ENCODE measurements at places on chromosomes 6 and 20. TPM values are rescaled to one million over a fixed set of nuclear protein-coding genes. Genes with fewer than 3 reads are reported as not detected.
A peak's percentile ranks its signal among the peaks of the same experiment; 100 is the strongest.

DNA sequence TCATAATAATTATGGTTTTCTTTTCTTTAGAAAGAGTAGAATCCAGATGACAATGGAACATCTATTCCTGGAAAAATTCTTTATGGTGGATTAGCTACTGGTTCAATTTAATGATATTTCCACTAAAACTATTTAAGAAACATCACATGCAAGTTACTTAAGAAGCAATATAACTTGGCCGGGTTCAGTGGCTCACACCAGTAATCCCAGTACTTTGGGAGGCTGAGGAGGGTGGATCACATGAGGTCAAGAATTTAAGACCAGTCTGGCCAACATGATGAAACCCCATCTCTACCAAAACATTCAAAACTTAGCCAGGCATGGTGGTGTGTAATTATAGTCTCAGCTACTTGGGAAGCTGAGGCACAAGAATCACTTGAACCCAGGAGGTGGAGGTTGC lies 65.9 kb upstream of the SMLR1 start:
- no peak for ATAC-seq

Gene GGTLC1
- not detected for total RNA-seq

- ATAC-seq: no peak
These were observed 39.3 kb downstream of the SNRNP48 start for GRCh38 chr6:7629321-7629720.

GRCh38 chr6:11364971-11365397 lies 132.5 kb upstream of the NEDD9 start:
- ATAC-seq: peak; percentile 85

GRCh38 chr20:8671370-8671961 lies 397.4 kb upstream of the PLCB4 start:
- no peak for ATAC-seq

- no peak for ATAC-seq
These were observed 177.7 kb upstream of the MCHR2 start for GRCh38 chr6:100171533-100172321.

Gene RNF8
- 17.8 TPM for total RNA-seq

DNA sequence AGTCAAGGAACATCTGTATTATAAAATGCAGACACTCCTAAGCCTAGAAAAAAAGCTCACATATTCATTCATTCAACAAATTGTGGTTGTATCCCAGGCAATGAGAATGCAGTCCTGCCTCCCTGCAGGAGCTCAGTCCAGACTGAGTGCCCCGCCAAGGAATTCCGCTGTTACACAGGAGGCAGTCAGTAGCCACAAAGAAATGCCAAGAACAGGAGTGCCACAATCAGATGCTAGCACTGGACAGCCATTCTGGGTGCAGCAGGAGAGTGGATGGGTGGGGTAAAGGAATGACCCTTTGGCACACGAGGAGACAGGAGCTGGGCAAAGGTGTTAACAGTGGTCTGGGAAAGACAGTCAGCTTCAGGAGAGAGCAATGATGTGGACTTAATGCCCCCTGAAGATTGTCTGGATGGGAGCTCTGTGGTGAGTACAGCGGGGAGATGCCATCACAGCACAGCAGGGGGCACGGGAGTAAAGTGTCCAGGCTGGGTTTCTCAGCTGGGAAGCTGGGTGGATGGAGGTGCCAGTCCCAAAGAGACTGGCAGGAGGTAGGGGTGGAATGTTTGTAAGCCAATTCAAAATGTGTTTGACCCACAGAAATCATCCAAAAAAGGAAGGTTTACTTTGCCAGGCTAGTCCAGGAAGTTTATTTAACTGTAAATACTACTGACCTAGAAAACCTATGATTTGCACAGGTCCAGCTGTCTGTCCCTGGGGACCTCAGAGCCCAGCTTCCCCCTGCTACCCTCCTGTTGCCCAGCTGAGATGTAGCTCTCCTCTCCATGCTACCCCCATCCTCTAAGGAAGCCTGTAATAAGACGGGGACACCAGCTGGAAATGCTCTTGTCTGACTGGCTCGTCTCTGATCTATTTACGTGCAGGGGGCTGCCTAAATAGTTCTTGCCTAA lies 84.1 kb downstream of the SLC23A2 start:
- no peak for ATAC-seq

- ATAC-seq: no peak
These were observed 38.8 kb downstream of the ISM1 start for GRCh38 chr20:13259921-13260320.

Gene EGFL8
- total RNA-seq: 5.0 TPM

- ATAC-seq: no peak
These were observed 14.6 kb upstream of the GRM1 start for GRCh38 chr6:146014233-146014632.

DNA sequence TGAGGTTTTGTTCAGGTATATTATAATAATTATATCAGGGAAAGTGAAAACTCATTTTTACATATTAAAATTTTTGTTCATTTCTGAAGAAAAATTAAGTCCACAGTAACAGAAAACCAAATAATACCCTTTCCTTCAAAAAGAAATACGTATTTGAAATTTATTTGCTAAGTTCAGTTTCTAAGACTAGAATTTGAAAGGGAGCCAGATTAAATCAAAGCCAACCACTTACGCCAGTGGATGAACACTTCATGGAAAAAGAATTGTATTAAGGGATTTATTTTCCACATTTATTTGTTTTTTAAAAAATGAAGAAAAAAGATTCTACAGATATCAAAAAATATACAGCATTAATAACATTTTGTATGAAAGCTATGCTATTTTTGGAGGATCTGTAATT lies 654.4 kb downstream of the EYS start:
- ATAC-seq: no peak

Gene GRM1
- total RNA-seq: not detected

Gene BNIP5
- total RNA-seq: not detected

DNA sequence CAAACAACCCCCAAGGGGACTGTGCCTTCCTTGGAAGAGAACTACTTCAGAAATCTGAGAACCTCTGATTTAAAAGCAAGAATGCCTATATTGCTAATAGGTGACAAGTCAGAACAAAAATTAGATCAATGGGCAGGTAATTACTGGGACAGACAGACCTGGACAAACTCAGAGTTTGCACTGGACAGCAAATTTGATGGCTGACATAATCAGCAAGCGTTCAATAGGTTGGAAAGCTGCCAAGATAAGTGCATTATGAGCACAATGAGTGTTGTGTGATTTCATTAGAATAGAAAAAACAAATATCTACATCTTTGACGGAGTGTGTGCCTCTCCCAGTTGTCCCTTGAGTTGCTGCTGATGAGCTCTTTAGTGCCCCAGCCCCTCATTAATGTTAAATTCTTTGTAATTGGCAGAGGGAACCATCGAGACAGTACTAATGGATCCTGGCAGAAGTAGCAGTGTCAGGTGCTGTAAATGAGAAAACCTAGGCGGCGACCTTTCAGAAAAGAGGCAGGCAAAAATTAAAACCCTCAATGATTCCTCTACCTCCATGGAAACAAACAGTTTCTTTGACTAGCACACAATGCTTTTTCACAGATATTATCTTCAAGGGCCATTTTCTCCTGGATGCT lies 116.5 kb upstream of the COL21A1 start:
- ATAC-seq: no peak

Gene C6orf141
- total RNA-seq: 1.6 TPM

DNA sequence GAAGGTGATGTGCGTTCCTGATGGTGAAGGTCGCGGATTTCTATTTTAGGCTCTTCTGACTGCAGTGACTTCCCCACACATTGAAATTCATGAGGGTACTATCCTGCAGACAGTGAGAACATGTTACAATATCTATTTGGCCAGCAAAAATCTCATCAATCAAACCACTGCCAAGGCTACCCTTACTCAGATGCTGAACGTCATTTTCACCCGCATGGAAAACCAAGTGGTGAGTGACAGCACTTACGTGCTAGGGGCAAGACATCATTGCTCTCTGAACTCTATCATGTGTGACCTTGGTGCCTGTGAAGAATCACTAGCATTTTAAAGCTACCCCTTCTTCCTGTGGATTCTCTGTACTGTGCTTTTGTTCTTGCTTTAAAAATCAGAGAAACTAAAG lies 31.1 kb downstream of the ARFGEF2 start:
- ATAC-seq: no peak

Gene DBNDD2
- total RNA-seq: 132 TPM

- no peak for ATAC-seq
These were observed 8.9 kb upstream of the AHI1 start for GRCh38 chr6:135506270-135506997.

DNA sequence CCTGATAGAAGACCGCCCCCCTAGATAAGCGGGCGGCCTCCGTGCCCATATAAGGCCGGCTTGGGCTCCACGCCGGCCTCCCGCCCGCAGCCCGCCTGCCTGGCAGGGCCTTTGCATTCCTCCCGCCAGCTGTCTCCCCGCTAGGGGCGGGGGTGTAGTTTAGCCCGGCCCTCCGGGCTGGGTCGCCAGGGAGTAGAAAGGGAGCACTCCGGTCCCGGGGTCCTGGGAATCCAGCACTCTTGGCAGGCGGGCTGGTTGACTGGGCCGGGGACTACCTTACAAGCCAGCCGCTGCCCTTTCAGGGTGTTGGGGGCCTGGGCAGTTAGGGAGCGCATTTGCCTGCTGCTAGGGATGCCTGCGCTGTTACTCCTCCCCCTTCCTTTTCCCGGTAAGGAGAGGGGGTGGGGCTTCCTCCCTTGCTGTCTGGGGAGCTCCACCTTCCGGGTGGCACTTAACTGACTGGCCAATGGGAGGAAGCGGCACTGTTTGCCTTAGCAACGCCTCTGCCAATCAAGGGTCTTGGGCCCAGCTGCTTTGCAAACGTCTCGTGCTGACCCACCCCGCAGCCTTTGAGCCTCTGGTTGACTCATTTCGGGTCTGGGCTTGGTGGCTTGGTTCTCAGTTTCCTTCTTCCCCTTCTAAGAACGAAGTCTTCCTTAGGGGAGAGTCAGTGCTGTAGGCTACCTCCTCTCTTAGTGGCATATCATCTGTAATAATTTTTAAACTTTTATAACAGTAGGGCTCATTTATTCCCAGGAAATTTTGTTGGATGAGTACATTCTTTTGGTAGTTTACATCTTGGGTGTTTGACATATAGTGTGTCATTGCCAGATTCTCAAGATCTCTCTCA lies 3.4 kb downstream of the SRF start:
- peak; percentile 84 for ATAC-seq

Gene BTN1A1
- not detected for total RNA-seq

Gene MAK
- total RNA-seq: not detected

Gene MAS1L
- not detected for total RNA-seq

Gene NKX2-2
- not detected for total RNA-seq

Gene LSM2
- total RNA-seq: 31.6 TPM

GRCh38 chr6:130395164-130395563 lies 29.3 kb downstream of the TMEM200A start:
- ATAC-seq: no peak

Gene RNF39
- total RNA-seq: not detected

DNA sequence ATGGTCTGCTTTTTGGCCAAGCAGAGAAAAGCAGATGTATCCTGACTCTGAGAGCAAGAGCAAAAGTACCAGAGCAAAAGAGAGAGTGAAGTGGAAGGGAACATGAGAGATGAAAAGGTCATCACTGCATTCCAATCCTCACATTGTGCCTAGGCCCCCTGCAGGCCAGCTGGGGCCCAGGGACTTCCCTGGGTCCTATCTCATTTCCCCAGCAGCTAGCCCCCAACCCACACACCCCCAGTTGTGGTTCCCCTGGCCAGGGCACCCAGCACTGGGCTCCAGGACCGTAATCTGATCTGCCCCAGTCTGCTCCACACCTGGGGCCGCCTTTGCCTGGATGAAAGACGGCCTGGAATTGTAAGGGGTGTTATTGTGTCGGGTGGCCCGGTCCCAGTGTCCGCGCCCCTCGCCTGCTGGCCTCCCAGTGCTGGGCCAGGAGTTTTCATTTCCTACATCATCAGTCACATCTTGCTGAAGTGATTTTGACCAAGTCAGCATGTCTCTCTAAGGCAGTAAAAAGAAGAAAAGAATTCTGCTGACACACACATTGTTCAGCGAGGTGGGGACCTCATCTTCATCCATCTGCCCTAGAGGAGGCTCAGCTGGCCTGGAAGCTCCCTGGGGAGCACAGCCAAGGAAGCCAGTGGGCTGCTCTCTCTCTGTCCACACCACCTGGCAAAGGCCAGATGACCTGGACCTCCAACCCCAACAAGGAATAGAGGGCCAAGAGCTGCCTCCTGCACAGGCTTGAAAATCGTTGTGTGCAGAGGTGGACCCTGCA lies 4.0 kb upstream of the BMP7 start:
- no peak for ATAC-seq

DNA sequence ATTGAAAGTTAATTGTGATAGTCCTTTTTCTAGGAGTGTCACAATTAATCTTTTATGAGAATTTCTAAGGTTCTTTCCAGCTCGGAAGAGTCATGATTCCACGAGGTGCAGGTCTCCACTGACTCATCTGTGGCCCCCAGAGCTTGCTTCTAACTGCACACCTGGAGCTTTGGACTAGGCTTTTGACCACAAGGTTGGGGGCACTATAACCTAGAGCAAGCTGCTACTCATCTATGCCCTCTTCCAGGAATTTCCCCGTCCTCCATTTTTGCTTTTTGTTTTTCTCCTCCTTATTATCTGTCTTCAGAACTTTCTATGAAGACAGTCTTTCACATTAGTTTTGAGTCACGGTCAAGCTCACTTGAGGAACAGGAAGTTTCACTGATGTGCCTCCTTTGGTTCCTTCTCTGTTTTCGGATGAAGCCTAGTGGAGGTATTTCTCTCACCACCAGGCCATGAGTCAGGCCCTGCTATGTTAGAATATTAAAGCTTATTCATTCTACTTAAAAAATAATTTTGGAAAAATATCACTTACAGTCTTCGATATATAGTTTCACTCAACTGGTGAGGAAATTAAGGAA lies 119.2 kb upstream of the INSM1 start:
- no peak for ATAC-seq

DNA sequence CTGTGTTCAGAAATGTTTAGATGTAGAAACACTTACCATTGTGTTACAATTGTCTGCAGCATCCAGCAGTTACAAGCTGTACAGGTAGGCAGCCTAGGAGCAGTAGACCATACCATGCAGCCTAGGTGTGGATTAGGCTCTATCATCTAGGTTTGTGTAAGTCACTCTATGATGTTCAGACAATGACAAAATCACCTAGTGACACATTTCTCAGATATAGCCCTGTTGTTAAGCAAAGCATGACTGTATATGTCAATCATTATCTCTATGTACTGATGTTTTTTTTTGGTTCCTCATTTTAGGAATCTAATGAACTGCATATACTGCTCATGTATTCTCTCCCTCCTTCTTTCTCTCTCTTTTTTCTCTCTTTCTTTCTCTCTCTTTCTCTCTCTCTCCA lies 22.2 kb downstream of the CST8 start:
- ATAC-seq: no peak

Gene FABP7
- total RNA-seq: not detected

Gene SEMG2
- total RNA-seq: not detected

DNA sequence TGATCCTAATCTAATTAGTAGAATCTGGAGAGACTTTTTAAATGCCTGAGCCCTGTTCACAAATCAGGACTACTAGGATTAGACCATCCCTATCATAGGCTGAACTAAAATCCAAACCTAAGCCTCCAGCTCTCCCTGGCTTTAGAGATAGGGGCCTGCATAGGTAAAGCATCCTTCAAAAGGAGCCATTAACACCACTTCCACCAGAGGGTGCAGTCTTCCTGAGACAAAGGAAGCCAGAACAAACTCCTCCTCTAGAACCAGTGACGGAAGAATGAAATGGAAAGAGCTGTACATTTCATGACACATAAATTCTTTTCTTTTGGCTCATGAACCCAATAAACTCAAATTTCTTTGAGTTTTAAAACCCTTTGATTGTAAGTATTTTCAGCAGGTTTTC lies 291.2 kb upstream of the ADGRB3 start:
- no peak for ATAC-seq

GRCh38 chr6:149660028-149660427 lies 11.5 kb upstream of the KATNA1 start:
- ATAC-seq: no peak

Gene OSER1
- 76.4 TPM for total RNA-seq
